ENCODE measurements at places on chromosomes 5 and 9. TPM values are rescaled to one million over a fixed set of nuclear protein-coding genes. Genes with fewer than 3 reads are reported as not detected.
A peak's percentile ranks its signal among the peaks of the same experiment; 100 is the strongest.

DNA sequence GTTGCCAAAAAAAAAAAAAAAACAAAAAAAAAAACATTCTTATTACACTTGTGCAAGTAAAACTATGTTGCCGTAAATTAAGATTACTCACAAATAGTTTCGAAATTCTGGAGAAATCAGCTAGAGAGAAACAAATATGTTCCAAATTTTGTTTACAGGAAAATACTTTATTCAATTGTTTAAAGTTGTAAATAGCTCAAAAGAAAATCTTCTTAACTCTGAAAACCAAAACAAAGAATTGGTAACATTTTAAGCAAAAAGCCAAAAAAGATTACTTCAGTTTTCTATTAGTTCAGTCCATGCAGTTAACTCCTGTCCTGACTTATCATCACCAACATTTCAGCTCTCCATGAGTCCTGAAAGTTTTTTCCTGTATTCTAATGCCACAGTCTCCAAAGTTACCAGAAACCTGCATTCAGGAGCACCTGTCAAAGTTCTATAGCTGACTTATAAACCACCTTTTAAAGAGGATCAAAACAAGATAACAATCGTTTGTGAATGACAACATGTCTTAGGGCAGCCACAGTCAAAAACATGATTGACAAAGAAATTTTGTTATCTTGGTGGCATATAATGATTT lies 194.1 kb downstream of the RANBP17 start:
- DNase-seq, result no peak
- no peaks in the 10 kb centered on the region for H3K27me3 ChIP-seq
- H3K4me3 ChIP-seq, result no peak overlapping the region
- no peaks in the 10 kb centered on the region for H3K4me1 ChIP-seq
- no peak overlapping the region for H3K27ac ChIP-seq

GRCh38 chr9:114894609-114895433 lies 35.6 kb downstream of the TNFSF8 start:
- no peak overlapping the region for H3K4me3 ChIP-seq
- peaks cover 10% of the 10 kb centered on the region for H3K4me1 ChIP-seq
- peak overlapping the region; percentile 51 for H3K27ac ChIP-seq
- no peak for DNase-seq

DNA sequence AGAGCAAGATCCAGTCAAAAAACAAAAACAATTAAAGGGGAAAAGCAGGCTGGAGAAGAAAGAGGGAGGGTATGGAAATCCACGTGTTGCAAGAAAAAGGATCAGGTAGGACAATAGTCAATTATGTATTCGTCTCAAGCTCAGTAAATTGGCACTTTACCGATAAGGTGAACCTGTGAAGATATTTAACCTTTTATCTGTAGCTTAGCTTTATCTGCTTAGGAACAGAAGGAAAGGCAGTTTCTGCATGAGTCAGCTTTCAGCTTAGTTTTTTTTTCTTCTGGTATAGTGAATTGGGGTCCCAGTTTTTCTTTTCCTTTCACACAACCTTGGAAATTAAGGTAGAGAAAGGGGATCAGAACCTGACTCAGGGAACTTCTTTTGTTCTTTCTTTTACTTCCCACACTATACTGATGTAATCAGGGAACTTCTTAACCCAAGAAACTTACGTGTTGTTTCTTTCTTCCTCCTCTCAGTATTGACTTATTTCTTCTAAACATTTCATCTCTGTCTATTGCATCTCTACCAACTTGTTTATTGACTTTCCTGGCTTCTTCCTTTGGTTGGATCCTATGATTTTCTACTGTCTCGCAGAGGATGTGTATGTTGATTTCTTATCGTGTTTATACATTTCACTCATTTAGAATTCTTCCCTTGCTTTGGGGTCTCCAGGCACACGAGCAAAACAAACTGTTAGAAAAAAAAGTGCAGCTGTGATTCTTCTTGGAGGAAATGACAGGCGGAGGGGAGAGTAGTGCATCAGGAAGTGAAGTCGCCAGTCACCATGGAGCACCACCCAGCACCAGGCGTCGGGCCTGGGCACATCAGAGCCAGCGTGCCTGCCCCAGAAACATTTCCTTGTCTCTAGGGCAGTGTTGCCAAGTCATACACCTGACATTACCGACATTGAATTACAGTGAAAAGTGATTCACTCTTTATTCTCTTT lies 123.0 kb upstream of the LHFPL2 start:
- no peak overlapping the region for H3K27ac ChIP-seq
- no peak overlapping the region for H3K4me3 ChIP-seq
- no peaks in the 10 kb centered on the region for H3K36me3 ChIP-seq

- H3K4me1 ChIP-seq, result no peaks in the 10 kb centered on the region
- DNase-seq, result peak; percentile 27
- H3K4me3 ChIP-seq, result no peak overlapping the region
- no peaks in the 10 kb centered on the region for H3K27me3 ChIP-seq
- H3K27ac ChIP-seq, result no peak overlapping the region
These were observed 28.4 kb downstream of the PSAT1 start for GRCh38 chr9:78325343-78325742.

DNA sequence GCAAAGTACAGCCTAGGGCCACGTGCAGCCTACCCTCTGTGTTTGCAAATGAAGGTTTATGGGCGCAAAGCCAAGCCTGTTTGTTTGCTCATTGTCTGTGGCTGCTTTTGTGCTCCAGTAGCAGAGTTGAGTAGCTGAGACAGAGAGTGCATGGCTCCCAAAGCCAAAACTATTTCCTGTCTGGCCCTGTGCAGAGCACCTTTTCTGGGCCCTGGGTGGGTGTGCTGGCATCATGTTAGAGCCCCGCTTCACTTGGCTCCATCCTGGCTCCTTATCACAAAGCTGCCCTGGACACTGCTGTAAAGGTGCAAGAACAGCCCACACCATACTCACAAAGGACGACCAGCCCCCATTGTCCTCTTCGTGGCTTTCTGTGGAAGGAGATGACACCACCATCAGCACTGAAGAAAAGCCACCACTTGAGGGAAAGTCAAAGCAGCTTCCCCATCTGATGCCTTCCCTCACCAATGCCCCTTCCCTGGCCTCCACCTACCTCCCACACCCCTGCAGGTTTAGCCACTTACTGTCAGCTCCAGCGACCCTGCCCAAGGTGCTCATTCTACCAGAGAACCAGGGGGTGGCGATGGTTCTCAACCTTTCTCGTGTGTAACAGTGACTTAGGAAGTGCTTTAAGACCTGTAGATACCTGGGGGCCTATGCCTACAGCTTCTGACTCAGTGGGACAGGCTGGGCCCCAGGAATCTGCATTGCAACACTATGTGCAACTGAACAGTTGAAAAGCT lies 23.4 kb downstream of the LCP2 start:
- H3K4me1 ChIP-seq, result peaks cover 4% of the 10 kb centered on the region
- H3K36me3 ChIP-seq, result peaks cover 73% of the 10 kb centered on the region
- H3K27ac ChIP-seq, result no peak overlapping the region
- no peak for DNase-seq

- H3K27me3 ChIP-seq, result no peaks in the 10 kb centered on the region
- no peak overlapping the region for H3K4me3 ChIP-seq
- H3K27ac ChIP-seq, result no peak overlapping the region
- peaks cover 34% of the 10 kb centered on the region for H3K36me3 ChIP-seq
- H3K4me1 ChIP-seq, result no peaks in the 10 kb centered on the region
These were observed 41.9 kb upstream of the CFAP157 start for GRCh38 chr9:127664678-127665507.

GRCh38 chr5:92758552-92758951 lies 822.5 kb downstream of the NR2F1-AS1 start:
- H3K27me3 ChIP-seq, result no peaks in the 10 kb centered on the region
- H3K36me3 ChIP-seq, result no peaks in the 10 kb centered on the region
- H3K4me3 ChIP-seq, result no peak overlapping the region

DNA sequence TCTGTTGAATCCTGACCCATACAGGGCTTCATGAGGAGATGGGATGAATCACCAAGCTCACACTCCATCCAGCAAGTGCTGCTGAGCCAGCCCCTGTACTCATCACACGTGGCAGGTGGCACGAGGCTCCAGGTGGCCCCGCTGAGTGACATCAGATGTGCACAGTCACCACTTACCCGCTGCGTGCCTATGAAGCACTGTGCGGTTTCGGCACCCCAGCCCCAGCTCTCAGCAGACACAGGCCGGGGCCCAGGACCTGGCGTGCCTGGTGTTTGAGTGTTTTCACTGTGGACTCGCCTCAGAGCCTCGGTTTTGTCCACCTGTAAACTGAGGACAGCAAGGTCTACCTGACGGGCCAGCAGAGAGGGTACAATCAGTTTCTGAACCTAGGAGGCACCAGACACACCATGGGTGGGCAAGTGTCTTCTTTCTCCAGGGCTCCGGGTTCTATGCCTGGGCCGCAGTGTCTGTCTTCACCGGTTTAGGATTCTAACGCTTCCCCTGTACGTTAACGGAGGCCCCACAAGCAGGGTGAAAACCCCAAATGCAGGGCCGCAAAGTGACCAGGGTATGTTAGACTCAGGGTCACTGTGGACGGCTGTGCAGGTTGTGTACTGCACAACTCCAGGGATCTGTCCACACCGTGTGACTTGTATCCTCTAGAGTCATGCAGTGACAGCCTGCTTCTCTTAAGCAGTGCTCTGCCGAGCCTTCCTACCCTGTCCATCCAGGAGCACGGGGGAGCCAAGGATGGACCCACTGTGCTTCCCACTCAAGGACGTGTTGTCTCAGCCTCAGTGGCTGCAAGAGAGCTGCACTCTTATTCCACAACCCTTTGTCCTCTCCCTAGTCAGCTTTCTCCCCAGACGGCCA lies 44.3 kb upstream of the COL5A1 start:
- DNase-seq, result peak; percentile 41
- no peaks in the 10 kb centered on the region for H3K36me3 ChIP-seq
- H3K4me3 ChIP-seq, result no peak overlapping the region
- H3K4me1 ChIP-seq, result no peaks in the 10 kb centered on the region
- H3K27ac ChIP-seq, result no peak overlapping the region

- no peaks in the 10 kb centered on the region for H3K27me3 ChIP-seq
- no peaks in the 10 kb centered on the region for H3K36me3 ChIP-seq
- no peak overlapping the region for H3K27ac ChIP-seq
- H3K4me3 ChIP-seq, result no peak overlapping the region
- DNase-seq, result no peak
- H3K4me1 ChIP-seq, result no peaks in the 10 kb centered on the region
These were observed 43.0 kb downstream of the PARP8 start for GRCh38 chr5:50709471-50709870.

- H3K27ac ChIP-seq, result peak overlapping the region; percentile 65
- no peaks in the 10 kb centered on the region for H3K4me1 ChIP-seq
- DNase-seq, result peak; percentile 48
- no peaks in the 10 kb centered on the region for H3K27me3 ChIP-seq
- no peaks in the 10 kb centered on the region for H3K36me3 ChIP-seq
These were observed 242.5 kb downstream of the BNC2 start for GRCh38 chr9:16627967-16628366.

- no peaks in the 10 kb centered on the region for H3K27me3 ChIP-seq
- DNase-seq, result no peak
- H3K27ac ChIP-seq, result no peak overlapping the region
- H3K4me1 ChIP-seq, result no peaks in the 10 kb centered on the region
- H3K36me3 ChIP-seq, result no peaks in the 10 kb centered on the region
These were observed 117.0 kb downstream of the TRPM6 start for GRCh38 chr9:74770508-74771261.

DNA sequence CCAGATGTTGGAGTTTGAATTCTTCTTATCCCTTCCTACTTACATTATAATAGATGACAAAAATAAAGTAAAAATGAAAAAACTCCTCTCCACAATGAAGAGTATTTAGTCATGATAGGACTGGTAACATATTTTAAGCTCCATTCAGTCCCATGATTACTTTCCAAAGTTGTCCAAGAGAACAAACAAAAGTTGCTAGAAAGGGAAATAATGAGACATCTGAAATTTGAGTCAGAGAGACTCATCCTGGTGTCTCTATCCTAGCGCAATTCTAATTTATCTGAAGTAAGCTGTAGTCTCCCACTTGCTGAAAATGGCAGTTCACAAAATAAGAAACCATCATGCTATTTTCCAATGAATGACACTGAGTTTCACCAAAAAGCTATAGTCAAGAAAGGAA lies 152.2 kb downstream of the BNC2 start:
- no peak overlapping the region for H3K27ac ChIP-seq
- no peaks in the 10 kb centered on the region for H3K27me3 ChIP-seq
- no peak for DNase-seq
- no peaks in the 10 kb centered on the region for H3K36me3 ChIP-seq
- no peak overlapping the region for H3K4me3 ChIP-seq

DNA sequence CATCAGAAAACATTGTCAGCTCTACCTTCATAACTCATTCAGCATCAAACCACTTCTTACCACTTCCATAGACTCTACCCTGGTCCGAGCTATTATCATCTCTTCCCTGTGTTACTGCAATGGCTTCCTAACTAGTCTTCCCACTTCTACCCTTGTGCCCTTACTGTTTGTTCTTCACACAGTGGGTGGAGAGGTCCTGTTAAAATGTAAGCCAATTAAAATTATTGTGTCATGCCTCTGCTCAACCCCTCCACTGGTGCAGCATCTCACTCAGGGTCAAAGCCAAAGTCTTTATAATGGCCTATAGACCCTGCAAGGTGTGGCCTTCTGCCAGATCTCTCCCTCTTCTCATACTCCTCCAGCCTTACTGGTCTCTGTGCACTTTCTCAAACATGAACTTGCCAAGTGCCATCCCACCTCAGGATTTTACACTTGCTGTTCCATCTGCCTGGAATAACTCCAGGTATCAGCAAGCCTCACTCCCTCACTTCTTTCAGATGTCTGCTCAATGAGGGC lies 22.8 kb upstream of the ARAP3 start:
- H3K36me3 ChIP-seq, result no peaks in the 10 kb centered on the region
- no peak overlapping the region for H3K27ac ChIP-seq
- no peak overlapping the region for H3K4me3 ChIP-seq
- H3K4me1 ChIP-seq, result peaks cover 14% of the 10 kb centered on the region
- no peak for DNase-seq

DNA sequence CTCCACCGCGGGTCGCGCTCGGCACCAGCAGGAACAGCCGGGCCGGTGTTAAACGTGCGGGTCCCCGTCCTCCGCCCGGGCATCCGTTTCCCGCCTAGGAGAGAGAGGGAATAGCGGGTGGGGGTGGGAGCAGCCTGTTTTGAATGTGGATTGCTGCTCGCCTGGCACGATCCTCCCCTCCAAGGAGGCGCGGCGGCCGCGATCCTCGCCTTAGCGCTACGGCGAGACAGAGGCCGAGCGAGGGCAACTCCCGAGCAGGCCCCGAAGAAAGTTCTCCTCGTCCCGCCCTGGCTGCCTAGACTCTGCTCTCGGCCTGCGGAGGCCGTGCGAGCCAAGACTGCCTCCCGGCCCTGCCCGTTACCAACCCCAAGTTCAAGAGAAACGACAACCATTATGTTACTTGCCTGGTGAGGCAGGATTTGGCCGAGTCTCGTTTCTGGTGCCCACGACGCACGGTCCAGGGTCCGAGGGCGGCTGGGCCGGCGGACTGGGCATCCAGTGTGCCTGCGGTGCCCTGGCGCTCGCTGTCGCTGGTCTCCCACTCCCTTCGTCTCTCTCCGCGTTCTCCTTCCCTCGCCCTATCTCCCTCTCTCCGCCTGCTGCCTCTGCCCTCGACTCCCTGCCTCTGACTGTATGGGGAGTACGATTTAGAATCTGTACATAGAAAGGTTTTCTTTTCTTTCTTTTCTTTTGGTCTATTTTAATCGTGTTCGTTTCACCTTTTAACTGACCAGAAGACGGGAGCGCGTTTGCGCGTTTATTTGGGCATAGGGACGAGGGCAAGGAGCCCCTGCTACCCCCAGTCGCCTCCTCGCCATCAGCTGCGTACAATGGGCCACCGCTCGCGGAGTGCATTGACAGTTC lies 724 bp downstream of the NR2F1-AS1 start:
- H3K36me3 ChIP-seq, result no peaks in the 10 kb centered on the region
- H3K27me3 ChIP-seq, result peaks cover 63% of the 10 kb centered on the region
- peak overlapping the region; percentile 16 for H3K4me3 ChIP-seq

CATSPER3 gene
- polyA plus RNA-seq, result 0.61 TPM

TMEM174 gene
- polyA plus RNA-seq, result not detected

PCDHGB3 gene
- 5.4 TPM for polyA plus RNA-seq

SLC46A2 gene
- polyA plus RNA-seq, result not detected

MARVELD2 gene
- polyA plus RNA-seq, result 0.27 TPM

BAAT gene
- 0.03 TPM for polyA plus RNA-seq

TMEM171 gene
- polyA plus RNA-seq, result not detected

All from heart left ventricle (tissue), 16 donors.